ENCODE measurements at places on chromosomes 7 and 10.

- no peak for DNase-seq
Measured at GRCh38 chr10:110209926-110210673, 2.7 kb downstream of the MXI1 start.

DNA sequence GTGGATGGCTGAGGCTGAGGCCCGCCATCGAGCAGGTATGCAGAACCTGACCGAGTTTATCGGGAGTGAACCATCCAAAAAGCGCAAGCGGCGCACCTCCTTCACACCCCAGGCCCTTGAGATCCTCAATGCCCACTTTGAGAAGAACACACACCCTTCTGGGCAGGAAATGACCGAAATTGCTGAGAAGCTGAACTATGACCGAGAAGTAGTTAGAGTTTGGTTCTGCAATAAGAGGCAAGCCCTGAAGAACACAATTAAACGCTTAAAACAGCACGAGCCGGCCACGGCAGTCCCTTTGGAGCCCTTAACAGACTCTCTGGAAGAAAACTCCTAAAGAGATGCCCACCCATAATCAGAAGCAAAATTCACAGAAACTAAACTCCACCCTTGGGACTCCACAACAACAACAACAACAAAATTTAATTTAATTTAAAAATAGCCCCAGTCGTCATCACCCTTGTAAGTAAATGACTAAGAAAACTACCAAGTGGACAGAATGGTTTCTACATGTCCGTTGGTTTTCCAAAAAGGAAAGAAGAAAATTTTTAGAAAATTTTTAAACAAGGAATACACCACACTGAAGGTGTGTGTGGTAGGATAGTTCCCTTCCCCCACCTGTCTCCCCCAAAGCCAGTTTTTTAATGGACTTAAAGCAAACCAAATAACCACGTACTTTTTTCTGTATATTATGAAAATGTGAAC, 101.7 kb upstream of the YAE1 start:
- no peak for DNase-seq

- DNase-seq = peak; percentile 46
Measured at GRCh38 chr7:73560109-73560835, 2.8 kb upstream of the BCL7B start.

GRCh38 chr7:39033885-39034624, 56.3 kb downstream of the POU6F2 start:
- no peak for DNase-seq

GRCh38 chr7:51249991-51250390, 66.6 kb downstream of the COBL start:
- no peak for DNase-seq

DNA sequence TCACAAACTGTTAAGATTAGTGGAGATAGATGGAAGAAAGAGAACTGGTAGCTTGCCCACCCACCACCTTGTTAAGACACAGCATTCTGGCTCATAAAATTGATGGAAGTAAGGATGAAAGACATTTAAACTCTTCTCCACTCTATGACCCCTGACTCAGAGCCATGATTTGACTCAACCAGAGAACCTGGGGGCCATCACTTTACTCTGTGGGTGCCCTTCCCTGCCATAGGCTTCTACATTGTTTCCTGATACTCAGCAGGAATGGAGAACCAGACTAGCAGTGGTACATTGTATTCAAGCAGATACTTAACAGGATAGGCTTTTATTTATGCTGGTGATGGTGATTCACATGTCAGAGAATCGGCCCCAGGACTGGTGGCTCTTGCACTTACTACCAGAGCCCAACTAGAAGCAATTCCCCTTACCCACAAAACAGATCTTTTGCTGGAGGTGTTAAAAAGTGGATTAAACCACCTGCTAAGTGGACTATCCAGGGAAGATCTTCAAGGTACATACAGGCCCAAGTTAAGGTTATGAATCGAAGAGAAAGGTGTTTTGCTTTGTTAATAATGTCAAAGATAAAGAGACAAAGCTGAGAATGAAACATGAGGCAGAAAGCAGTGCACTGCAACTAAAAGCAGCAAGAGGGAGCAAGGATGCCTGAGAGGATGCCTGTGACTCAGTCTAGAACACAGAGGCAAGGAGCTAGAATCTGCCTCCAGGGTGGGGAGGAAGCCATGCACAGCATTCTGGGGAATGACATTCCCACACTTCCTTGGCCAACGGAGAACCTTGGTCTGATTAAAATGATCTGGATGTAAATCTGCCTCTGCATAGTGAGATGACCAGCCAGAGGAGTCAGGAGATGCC, 36.0 kb upstream of the GLI3 start:
- no peak for DNase-seq

DNA sequence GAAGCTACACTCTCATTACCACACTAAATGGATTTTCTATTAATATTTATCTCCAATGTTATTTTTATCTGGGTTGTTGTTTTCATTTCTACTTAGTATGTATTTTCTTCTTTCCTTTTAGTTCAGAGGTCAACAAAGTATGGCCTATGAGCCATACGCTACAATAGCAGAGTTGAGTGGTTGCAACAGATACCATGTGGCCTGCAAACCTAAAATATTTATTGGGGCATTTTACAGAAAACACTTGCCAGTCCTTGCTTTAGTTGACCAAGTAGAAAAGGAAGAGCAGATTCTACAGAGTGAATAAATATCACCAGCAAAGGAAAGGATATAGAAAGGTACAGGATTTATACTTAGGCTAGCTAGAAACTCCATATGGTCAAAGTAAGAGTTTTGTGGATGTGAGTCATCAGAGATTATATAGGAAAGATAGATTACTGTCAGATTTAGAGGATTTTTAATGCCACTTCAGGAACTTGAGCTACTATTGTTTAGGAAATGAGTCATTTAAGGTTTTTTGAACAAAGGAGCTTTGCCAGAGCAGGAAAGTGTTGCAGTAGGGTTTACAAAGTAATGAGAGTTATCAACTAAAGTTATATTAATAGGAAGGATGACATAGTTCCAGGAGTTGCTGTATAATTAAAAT, 323.3 kb upstream of the KAT6B start:
- DNase-seq = peak; percentile 4

DNA sequence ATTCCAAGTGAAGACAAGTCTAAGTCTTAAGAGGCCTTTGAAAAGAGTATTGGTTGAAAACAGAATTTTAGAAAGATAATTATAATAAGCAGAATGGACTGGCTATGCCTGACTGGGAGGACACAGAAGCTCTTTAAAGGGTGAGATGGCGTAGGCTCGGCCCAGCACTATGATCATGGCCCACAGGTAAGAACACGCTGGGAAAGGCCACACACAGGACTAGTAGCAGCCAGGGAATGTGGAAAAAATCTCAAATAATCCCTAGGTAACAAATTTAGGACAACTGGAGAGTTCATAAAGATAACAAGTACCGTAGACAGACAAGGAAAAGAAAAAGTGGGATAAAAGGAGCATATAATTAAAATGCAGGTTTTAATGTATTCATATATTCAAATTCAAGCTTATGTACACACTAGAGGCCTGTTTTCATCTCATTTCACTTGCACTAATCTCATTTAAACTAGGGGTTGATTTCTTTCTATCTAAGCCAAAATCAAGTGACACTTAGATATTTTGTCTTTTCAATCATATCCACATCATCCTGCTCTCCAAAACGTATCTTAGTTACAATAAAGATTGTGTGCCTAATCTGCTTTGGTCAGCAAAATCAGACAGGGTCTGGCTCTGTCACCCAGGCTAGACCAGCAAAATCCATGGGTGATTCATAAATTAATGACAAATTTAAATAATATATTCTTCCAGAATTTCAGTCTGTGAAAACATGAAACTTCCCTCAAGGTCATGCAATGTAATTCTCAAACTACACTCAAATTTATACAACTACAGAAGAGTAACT, 53.0 kb downstream of the EZH2 start:
- no peak for DNase-seq

- no peak for DNase-seq
Measured at GRCh38 chr10:83089335-83089734, 1050.0 kb upstream of the GHITM start.

DNA sequence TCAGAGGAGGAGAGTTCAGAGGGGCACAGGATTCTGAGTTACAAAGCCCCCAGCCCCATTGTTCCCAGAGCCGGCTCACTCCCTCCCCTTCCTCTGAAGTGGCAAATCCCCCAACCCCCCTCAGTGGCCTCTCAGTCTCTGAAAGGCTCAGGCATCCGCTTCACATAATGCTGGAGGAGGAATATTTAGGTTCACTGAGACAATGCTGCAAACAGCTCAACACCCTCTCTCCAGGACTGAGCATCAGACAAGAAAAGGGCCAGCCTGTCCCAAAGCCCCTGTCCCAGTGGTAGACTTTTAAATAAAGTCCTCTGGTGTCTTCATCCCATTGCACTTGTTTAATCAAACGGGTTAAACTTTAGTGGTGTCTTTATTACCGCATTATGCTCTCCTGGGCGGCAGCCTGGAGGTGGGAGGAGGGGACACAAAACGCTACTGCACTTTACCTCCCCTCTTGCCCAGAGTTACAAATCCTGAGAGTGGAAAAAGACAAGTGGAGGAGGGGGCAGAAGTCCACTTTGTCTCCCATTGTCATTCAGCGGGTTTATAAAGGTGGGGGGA, 257.9 kb downstream of the FGFR2 start:
- no peak for DNase-seq

DNA sequence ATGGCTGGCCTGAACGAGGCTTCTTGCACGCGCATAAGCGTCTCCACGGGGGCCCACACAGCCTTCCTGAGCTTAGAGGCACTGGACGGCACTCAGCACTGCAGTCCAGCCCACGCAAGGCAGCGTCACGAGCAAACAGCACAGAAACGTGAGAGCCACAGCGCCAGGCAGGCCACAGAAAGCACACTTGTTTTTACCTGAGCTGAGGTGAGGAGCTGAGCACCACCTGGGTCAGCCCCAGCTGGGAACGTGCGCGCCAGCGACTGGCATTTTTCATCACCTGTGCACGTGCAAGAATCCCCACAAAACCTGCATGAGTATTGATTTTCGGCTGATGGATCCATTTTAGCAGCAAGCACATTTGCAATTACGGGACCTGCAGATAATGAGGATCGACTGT, 26.7 kb downstream of the IQCE start:
- DNase-seq = no peak

GRCh38 chr7:99669782-99670181, 10.0 kb downstream of the CYP3A5 start:
- no peak for DNase-seq

- DNase-seq = no peak
Measured at GRCh38 chr7:7829667-7830066, 111.3 kb upstream of the RPA3 start.

GRCh38 chr10:29512425-29512974, 122.3 kb downstream of the SVIL start:
- DNase-seq = no peak

- peak; percentile 56 for DNase-seq
Measured at GRCh38 chr7:74417419-74417971, 36.2 kb upstream of the GTF2IRD1 start.

DNA sequence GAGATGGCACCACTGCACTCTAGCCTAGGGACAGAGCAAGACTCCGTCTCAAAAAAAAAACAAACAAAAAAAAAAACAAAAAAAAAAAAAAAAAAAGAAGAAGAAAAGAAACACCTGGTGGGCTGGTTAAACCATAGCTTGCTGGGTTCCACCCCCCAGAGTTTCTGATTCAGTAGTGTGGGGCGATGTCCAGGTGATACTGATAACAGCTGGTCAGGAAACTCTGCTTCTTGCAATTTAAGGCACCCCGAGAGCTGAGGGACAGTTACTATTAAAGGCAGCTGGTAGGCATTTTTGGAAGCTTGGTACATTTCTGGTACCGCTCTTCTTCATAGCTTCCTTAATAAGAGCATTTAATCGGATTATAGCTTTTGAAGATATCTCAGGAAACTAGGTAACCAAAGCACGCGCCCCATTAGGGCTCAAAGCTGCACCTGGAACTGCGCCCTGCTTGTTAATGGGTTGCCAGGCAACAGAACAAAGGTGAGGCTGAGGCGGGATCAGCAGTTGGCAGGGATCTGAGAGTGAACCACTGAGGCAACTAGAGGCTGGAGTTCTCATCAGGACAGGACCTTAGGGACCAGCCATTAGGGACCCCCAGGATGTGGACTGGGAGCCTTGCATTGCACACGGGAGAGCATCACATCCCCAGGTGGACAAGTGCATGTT, 6.5 kb upstream of the SDK1 start:
- no peak for DNase-seq

DNA sequence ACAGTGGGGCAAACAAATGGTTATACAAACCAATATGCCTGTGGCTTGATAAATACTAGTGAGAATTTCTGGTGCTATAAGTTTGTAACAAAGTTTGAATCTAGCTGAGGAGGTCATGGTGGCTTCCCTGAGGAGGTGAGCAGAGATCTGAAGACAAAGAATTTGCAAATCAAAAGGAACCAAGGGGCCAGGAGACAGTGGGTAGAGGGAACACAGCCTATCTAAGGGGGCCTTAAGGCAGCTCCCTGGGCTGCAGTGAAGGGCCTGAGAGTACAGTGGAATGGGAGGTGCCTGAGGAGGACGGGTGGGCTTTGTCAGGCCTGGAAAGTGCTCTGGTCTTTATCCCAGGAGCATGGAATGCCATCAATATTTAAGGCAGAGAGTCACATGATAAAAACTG, 21.8 kb downstream of the RNF133 start:
- DNase-seq = no peak

DNA sequence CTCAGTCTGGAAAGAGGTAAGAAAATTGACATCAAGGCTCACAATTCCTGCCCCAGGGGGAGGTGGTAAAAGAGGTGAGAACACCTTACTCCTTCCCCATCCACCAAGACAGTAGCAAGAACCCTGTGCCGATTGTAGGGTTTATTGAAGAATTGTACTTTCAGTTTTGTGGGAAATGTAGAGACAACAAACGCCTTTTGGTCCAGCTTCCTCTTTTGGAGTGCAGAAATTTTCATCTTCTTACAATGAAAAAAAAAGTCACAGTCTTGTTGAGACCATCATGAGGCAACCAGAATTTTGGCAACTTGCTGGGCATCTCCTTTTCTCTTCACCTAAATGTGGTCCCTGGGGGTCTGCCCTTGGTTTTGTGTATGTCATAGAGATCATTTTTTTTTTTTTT, 217.7 kb downstream of the TMEM178B start:
- no peak for DNase-seq

GRCh38 chr7:157360483-157361025, 23.8 kb downstream of the DNAJB6 start:
- DNase-seq = no peak

DNA sequence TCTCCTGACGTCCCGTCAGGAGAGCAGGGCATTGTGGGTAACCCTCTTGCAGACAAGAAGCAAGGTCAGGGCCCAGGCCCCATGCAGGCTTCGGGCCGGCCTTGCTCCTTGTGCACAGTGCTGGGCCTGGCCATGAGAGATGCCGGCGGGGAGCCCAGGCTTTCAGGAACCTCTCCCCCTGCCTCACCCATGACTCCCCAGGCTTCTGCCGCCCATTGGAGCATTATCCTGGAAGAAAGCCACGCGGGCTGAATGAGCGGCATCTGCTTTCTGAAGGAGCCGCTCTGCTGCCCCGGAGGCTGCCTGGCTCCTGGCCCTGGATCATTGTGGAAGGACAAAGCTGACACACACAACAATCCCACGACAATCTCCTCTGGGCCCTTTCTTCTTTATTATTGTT, 233.5 kb downstream of the TCF7L2 start:
- no peak for DNase-seq

GRCh38 chr10:59704630-59705029, 5.0 kb downstream of the SLC16A9 start:
- DNase-seq = no peak

GRCh38 chr7:651032-651728, 75.3 kb upstream of the DNAAF5 start:
- no peak for DNase-seq
